ENCODE measurements at places on chromosomes 1 and 21.

DNA sequence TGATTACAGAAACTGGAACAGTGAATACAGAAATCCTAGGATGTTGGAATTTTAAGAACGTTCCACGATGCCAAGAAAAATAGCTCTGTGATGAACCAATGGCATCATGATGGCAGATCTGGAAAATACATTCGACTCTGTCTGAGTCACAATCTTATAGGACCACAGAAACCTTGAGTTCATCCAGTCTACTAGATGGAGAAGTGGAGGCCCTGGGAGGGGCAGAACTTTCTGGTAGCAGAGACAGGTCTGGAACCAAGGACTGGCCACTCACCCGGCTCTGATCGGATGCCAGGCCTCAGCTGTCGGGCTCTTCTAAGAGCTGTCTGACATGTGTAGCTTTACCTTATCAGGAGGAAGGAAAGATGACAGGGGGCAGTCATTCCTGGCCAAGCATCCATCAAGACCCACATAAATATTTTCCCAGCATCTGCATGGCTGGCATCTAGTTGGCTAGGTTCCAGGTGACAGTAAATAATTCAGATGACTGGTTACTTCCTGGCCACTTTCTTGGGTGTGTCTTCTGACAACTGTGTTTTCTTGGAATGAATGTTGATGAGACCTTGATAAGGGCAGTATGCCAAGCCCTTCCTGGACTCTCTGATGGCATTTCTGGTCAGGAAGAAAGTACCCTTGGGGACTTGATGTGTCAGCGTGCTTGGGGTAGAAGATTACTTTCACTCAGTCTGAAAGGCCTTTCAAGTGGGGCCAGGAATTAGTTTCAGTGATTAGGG is 72.6 kb upstream of the TRABD2B start:
- no peak for DNase-seq

DNA sequence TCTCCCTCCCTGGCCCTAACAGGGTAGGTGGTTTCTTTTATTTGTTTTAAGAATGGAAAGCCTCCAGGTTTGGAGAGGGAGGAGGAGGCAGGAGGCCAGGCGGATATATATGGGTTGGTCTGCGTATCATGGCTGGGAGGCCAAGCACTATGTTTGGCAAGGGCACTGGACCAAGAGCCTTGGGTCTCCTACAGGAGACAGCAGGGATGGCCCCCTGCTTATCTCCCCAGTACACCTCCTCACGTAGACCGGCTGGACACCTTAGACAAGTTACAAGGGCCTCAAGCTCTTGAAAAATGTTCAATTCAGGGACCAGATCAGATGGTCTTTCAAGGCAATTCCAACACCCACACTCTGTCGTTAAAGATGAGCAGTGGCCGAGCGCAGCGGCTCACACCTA is 10.9 kb downstream of the SLC41A1 start:
- no peak for DNase-seq

DNA sequence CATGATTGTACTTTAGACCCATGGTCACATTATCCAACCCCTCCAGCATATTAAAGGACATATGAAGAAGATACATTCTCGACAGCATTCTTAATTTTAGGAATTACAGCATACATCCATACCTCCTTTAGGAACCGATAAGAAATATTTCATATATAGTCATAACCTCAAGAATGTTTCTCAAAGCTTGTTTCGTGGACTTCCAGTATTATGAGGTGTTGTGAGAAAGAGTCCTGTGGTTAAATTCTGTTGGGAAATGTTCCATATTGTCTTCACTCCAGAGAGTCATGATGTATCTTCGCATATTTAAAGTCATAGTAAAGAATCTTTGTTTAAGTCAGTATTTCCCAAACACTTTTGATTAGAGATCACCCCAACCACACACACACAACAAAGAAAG is 321.0 kb upstream of the SNX7 start:
- no peak for DNase-seq

GRCh38 chr1:153260585-153261280 is 1.2 kb downstream of the LORICRIN start:
- no peak for DNase-seq

DNA sequence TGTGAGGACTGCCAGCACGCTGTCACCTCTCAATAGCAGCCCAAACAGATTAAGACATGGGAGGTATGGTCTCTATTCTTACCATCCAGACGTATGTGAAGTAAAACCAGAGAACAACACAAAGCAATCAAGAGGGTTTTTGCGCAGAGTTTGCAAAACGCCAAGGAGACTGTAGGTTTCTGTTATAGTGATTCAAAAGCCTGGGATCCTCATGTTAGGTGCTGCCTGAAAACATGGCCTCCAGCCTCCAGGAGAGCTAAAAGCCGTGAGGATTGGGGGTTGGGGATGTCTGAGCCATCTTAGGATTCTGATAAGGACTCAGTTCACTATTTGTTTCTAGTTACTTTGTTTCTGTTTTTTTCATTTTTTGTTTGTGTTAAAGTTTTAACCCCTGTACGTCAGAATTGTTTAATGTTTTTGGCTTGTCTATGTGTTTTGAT is 4.2 kb upstream of the CCT8 start:
- no peak for DNase-seq

DNA sequence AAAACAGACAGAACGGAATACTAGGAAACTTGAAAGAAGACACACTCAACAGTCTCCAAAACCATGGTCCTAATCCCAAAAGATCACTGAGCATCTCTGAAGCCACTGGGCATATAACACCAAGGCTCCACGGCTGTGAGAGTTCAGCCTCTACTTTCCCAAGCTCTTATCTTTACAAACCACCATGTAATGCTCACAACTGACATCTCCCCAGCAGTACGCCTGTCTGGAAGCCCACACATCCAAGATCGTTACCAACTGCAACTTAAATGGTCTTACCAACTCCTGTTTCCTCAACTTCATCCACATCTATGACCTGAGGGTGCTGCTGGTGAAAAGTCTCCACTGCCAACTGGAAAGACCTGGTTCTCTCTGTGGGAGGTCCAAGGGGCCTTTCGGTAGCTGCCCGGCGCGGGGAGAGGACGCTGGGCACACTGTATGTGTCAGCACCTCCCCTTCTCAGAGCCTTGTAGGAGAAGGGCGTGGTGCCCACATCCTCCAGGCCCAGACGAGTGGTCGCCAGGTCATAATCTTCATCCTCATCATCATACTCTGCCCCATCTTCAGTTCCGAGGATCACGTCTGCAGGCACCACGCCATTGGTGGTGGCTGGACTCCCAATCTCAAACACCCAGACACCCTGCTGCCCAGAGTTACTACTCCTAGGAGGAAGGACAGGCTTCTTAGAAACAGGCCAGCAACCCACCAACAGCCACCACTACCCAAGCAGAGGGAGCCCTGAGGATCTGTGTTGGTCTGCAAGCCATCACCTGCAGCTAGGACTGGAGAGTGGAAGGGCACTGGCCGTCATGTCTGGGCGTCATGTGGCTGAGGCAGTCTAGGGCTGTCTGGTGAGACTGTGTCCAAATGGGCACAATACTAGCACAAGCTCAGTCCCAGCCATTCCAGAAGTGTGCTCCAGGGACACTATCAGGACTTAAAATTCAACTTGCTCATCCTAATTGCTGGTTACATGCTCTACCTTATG is 23.0 kb downstream of the NID1 start:
- DNase-seq, result no peak

DNA sequence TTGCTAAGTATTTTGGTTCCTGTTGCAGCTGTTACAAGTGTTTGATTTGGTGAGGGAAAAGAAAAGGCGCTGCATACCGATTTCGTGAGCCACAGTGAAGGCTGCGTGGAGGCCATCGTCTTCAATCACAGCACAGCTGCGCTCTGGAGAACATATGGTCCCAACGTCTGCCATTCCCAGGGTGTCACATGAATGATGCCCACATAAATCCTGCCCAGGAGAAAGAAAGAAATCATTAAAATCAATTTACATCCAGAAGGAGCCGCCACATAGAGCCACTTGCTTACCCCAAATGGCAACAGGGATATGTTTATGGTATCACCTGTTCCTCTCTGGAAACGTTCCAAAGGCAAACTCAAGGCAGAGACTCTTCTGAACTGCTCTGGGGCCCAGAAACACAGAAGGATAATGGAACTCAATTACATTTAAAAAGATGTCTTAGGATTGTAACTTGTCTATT is 12.2 kb downstream of the ADAMTS5 start:
- no peak for DNase-seq

- DNase-seq, result no peak
These were observed 1222.1 kb upstream of the NCAM2 start for GRCh38 chr21:19776076-19776475.

GRCh38 chr1:165875171-165875570 is 47.8 kb downstream of the UCK2 start:
- no peak for DNase-seq

- DNase-seq, result no peak
These were observed 78.1 kb downstream of the CD34 start for GRCh38 chr1:207832796-207833195.

DNA sequence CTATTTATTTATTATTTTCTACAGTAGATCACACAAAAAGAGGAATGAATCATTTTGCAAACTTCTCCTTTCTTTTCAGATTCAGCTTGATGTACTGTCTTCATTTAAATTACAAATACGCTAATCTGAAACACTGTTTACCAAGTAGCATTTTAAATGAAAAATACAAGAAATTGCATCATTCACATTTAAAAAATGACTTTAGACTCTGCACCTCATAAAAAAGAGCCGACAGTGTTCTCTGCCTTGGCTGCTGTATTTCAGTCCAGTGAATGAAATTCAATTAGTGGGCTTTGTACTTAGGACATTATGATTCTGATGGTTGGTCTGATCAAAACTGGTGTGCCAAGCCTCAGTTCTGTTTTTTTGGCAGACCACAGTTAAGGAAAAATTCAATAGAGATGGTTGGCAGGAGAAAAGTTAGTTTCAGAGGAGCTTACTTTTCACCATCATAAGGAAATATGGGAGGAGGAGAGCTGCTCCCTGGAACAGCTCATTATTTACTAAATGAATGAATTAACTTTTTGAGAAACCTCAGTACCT is 222.4 kb upstream of the ESRRG start:
- DNase-seq, result no peak

DNA sequence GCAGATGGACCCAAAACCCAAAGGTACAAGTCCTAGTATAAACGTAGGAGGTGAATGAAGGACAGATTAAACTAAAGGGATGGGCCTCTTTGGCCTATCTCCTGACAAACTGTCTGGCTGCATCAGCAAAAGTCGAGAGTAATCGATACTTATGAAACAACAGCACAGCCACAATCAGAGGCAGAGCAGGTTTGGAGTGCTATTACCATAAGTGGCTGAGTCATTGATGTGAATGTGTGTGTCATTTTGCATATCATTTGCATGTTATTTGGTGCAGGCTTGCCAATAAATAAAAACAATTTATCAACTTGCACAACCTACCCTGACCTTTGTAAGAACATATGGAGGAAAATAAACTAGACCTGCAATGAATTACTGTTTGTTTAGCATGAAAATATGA is 283.1 kb downstream of the NUF2 start:
- DNase-seq, result no peak

GRCh38 chr1:206631085-206631509 is 4.2 kb upstream of the DYRK3 start:
- DNase-seq, result peak; percentile 68

- no peak for DNase-seq
These were observed 7.4 kb upstream of the NEXN start for GRCh38 chr1:77881061-77881460.

GRCh38 chr1:63892632-63893395 is 119.0 kb downstream of the ROR1 start:
- no peak for DNase-seq

DNA sequence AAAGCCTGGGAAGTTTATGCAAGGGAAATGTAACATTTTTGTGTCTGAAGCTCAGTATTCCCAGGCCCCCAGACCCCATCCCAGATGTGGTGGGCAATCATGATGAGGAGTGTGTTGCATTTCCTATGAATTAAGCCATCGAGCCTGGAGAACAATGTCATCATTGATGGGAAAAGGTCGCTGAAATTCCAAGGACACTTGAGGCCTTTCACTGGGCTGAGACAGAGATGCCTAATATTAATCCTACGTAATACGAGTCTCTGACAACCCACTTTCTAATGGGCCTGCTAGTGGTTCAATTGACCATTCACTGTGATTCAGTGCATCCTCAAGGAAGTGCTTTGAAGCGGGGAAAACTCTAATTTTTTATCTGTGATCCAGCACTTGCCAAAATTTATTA is 291.6 kb downstream of the PLPP3 start:
- DNase-seq, result no peak

- no peak for DNase-seq
These were observed 40.7 kb downstream of the AHDC1 start for GRCh38 chr1:27563341-27563590.

All from NCI-H2081 treated with DMSO at 0.1 percent for 48 hours (cell line).